ENCODE measurements at places on chromosomes 6 and 20. TPM values are rescaled to one million over a fixed set of nuclear protein-coding genes. Genes with fewer than 3 reads are reported as not detected.

- H3K4me1 ChIP-seq = no peaks in the 10 kb centered on the region
- H3K4me3 ChIP-seq = no peak overlapping the region
- no peaks in the 10 kb centered on the region for H3K36me3 ChIP-seq
- peaks cover 93% of the 10 kb centered on the region for H3K27me3 ChIP-seq
- DNase-seq = no peak
These were observed 12.8 kb downstream of the PRDM13 start for GRCh38 chr6:99619409-99619762.

Gene GNAS-AS1
- total RNA-seq = 2.2 TPM

- H3K4me1 ChIP-seq = no peaks in the 10 kb centered on the region
- no peak overlapping the region for H3K4me3 ChIP-seq
- no peaks in the 10 kb centered on the region for H3K27me3 ChIP-seq
- no peak overlapping the region for H3K27ac ChIP-seq
These were observed 621.9 kb upstream of the CITED2 start for GRCh38 chr6:139996253-139996834.

Gene ZNF831
- total RNA-seq = not detected

- no peak overlapping the region for H3K4me3 ChIP-seq
- peaks cover 64% of the 10 kb centered on the region for H3K36me3 ChIP-seq
- DNase-seq = no peak
- H3K27me3 ChIP-seq = no peaks in the 10 kb centered on the region
These were observed 25.7 kb upstream of the TCFL5 start for GRCh38 chr20:62887152-62887859.

Gene NMBR
- total RNA-seq = not detected

Gene SLC22A16
- total RNA-seq = not detected

DNA sequence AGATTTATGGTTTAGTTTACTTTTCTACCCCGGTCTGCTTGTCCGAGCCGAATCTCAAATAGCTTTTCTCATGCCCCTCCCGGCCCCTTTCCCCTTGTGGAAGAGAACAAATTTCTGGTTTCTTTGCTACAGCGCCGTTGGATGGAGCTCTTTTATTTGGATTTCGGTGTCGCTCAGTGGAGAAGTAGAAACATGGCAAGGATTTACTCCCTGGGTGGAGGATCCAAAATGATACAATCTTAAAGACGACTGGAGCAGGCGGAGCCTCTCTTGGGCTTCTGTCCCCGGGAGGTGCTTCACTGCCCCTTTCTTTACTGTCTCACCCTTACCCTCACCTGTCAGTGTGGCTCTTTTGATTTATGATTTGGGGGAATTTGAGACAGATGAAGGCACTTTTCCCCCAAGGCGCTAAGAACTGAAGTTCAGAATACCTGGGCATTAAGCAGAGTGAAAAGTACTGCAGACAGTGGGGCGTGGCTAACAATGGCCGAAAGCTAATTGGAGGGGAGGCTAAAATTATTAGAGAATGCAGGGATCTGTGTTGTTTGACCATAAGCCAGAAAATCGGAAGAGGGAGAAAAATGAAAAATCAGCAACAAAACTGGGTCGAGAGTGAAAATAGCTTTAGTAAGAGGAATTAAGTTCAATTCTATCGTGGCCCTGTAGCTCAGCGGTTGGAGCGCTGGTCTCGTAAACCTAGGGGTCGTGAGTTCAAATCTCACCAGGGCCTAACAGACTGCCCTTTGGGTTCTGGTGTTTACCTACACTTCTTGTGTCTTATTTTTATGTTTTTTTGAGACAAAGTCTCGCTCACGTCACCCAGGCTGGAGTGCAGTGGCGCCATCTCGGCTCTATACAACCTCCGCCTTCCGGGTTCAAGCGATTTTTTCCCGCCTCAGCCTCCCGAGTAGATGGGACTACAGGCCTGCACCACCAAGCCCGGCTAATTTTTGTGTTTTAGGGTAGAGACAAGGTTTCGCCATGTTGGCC lies 145.1 kb upstream of the ZNF184 start:
- peak overlapping the region; percentile 86 for H3K27ac ChIP-seq
- no peaks in the 10 kb centered on the region for H3K36me3 ChIP-seq
- no peaks in the 10 kb centered on the region for H3K27me3 ChIP-seq
- peak overlapping the region; percentile 89 for H3K4me3 ChIP-seq

DNA sequence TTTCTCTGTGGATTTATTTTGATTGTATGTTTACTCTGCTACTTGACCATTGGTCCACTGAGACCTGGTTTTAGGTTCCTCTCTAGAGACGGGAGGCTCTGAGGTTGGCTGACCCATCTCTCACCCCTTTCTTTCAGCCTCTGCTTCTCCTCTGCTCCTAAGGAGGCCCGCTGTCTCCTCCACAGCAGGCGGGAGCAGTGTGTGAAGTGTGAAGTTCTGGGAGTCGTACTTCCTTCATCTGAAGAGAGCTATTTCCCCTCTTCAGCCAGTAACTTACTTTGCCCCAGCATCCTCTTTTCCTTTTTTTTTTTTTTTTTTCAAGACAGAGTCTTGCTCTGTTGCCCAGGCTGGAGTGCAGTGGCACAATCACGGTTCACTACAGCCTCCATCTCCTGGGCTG lies 21.1 kb downstream of the PDRG1 start:
- no peaks in the 10 kb centered on the region for H3K4me1 ChIP-seq
- no peak for DNase-seq
- peaks cover 27% of the 10 kb centered on the region for H3K27me3 ChIP-seq
- H3K36me3 ChIP-seq = no peaks in the 10 kb centered on the region
- H3K4me3 ChIP-seq = no peak overlapping the region

GRCh38 chr6:13216236-13217014 lies 111.9 kb downstream of the TBC1D7 start:
- no peaks in the 10 kb centered on the region for H3K4me1 ChIP-seq
- DNase-seq = no peak
- no peak overlapping the region for H3K4me3 ChIP-seq
- H3K27me3 ChIP-seq = peaks cover 64% of the 10 kb centered on the region
- H3K27ac ChIP-seq = no peak overlapping the region
- no peaks in the 10 kb centered on the region for H3K36me3 ChIP-seq

GRCh38 chr6:124793398-124793797 lies 168.8 kb upstream of the RNF217 start:
- peaks cover 16% of the 10 kb centered on the region for H3K4me1 ChIP-seq
- no peak overlapping the region for H3K27ac ChIP-seq
- no peak for DNase-seq
- H3K36me3 ChIP-seq = no peaks in the 10 kb centered on the region
- no peaks in the 10 kb centered on the region for H3K27me3 ChIP-seq
- H3K4me3 ChIP-seq = no peak overlapping the region

DNA sequence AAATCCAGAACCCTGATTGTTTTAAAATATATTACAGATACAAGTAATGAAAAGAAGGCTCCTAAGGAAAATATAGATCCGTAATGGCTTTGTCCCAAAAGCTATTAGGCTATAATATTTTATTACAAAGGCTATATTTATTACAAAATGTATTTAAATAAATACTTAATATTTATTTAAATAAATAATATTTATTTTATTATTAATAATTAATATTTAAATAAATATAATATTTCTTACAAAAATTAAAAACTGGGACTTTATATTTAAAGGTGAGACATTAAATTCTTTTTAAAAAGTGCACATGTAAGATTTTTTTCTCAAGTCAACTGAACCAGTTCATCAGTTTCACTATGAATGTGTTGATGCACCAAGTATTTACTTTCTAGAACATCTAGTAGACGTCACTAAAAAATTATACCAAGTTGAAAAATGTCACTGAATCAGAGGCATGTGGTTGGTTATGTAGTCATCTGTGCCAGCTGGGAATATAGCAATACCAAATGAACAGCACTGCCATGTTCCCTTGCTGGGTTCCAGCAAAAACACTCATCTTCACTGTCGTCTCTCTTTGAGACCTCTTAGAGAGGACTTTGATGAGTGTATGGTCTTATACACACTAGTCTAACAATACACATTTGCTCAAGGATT lies 278.9 kb downstream of the ESR1 start:
- H3K27me3 ChIP-seq = no peaks in the 10 kb centered on the region
- H3K4me1 ChIP-seq = peaks cover 10% of the 10 kb centered on the region
- no peaks in the 10 kb centered on the region for H3K36me3 ChIP-seq
- no peak for DNase-seq

DNA sequence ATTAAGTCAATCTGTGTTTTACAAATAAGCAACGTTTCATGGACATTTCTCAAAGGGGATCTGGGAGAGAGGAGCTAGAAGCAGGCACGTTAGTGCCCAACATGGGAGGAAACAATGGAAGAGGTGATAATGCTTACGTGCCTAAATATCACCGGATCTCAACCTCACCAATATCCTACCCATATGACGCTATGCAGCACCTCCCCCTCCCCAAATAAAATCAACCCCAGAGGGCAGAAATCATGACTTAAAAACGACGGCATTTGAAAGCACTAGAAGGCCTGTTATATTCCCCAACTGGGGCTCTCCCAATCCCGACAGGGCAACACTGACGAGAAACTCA lies 425 bp downstream of the HBS1L start:
- no peaks in the 10 kb centered on the region for H3K27me3 ChIP-seq
- no peak for DNase-seq
- H3K4me1 ChIP-seq = peaks cover 17% of the 10 kb centered on the region
- peak overlapping the region; percentile 91 for H3K4me3 ChIP-seq

DNA sequence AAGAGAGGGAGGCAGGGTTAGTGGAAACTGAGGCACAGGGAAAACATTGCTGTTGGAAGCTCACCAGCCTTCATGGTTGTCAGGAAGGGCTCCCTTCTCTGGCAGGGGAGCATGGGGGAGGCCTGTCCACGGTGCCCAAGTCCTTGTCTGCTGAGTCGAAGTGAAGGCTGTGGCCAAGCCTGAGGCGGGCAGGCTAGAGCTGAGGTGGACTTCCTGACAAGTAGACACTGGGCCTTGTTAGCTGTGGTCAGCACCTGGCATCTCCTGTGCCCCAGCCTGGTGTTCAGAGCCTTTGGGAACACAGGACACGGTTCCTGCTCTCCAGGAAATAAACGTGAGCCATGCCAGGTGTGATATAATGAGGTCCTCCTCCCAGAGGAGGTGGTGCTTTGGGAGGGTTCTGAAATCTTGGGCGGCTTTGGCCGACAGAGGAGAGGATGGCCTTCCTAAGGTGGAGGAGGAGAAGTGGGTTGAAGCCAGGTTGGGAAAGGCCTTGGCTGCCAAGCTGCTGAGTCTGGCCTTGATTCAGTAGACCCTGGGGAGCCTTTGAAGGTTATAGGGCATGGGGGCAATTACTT lies 138.4 kb upstream of the RNF24 start:
- H3K4me3 ChIP-seq = no peak overlapping the region
- H3K27me3 ChIP-seq = no peaks in the 10 kb centered on the region
- H3K4me1 ChIP-seq = peaks cover 30% of the 10 kb centered on the region
- H3K27ac ChIP-seq = no peak overlapping the region
- DNase-seq = peak; percentile 30
- H3K36me3 ChIP-seq = no peaks in the 10 kb centered on the region

- peak; percentile 11 for DNase-seq
- no peak overlapping the region for H3K4me3 ChIP-seq
- H3K36me3 ChIP-seq = peaks cover 7% of the 10 kb centered on the region
- H3K27ac ChIP-seq = no peak overlapping the region
- no peaks in the 10 kb centered on the region for H3K27me3 ChIP-seq
- H3K4me1 ChIP-seq = no peaks in the 10 kb centered on the region
These were observed 26.7 kb upstream of the PDE10A start for GRCh38 chr6:165689699-165690098.

Gene MYLK4
- 0.93 TPM for total RNA-seq

Gene HLA-F
- total RNA-seq = 16.9 TPM

DNA sequence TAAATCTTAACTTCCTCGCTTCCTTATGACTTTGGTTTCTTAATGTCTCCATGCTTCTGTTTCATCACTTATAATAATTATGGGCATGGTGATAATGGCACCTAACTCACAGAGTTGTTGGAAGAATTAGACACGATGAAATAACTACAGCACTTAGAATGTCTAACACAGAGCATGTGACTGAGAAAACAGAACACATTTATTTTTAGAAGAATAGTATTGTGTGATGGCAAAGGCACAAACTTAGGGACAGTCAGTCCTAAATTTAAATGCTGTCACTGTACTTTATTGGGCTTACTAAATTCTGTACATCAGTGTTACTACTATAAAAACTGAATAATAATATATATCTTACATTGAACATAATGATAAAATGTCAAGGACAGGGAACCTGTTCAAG lies 391.1 kb upstream of the JAG1 start:
- no peaks in the 10 kb centered on the region for H3K4me1 ChIP-seq
- no peak for DNase-seq
- H3K27me3 ChIP-seq = no peaks in the 10 kb centered on the region
- H3K4me3 ChIP-seq = no peak overlapping the region
- H3K27ac ChIP-seq = no peak overlapping the region
- no peaks in the 10 kb centered on the region for H3K36me3 ChIP-seq

Gene TTLL9
- total RNA-seq = not detected

Gene BPIFB4
- total RNA-seq = not detected

Gene METTL24
- total RNA-seq = not detected

- peaks cover 9% of the 10 kb centered on the region for H3K4me1 ChIP-seq
- no peak overlapping the region for H3K4me3 ChIP-seq
- no peaks in the 10 kb centered on the region for H3K36me3 ChIP-seq
- no peak for DNase-seq
These were observed 442.2 kb downstream of the HDGFL1 start for GRCh38 chr6:23011615-23012014.

Gene SLC22A2
- total RNA-seq = not detected

Gene CST5
- total RNA-seq = not detected

GRCh38 chr6:169158174-169158573 lies 95.5 kb downstream of the THBS2 start:
- no peak overlapping the region for H3K27ac ChIP-seq
- no peaks in the 10 kb centered on the region for H3K27me3 ChIP-seq
- no peaks in the 10 kb centered on the region for H3K36me3 ChIP-seq
- no peak for DNase-seq
- H3K4me1 ChIP-seq = peaks cover 21% of the 10 kb centered on the region

- no peaks in the 10 kb centered on the region for H3K36me3 ChIP-seq
- H3K27me3 ChIP-seq = peaks cover 23% of the 10 kb centered on the region
- DNase-seq = no peak
- H3K4me1 ChIP-seq = no peaks in the 10 kb centered on the region
- H3K4me3 ChIP-seq = no peak overlapping the region
These were observed 224.2 kb downstream of the DLL1 start for GRCh38 chr6:170066679-170067078.

- DNase-seq = no peak
- no peak overlapping the region for H3K4me3 ChIP-seq
- peaks cover 11% of the 10 kb centered on the region for H3K36me3 ChIP-seq
- H3K27me3 ChIP-seq = no peaks in the 10 kb centered on the region
- no peak overlapping the region for H3K27ac ChIP-seq
These were observed 61.7 kb downstream of the ESF1 start for GRCh38 chr20:13723011-13723410.
